ENCODE measurements at places on chromosomes 11 and 22.

DNA sequence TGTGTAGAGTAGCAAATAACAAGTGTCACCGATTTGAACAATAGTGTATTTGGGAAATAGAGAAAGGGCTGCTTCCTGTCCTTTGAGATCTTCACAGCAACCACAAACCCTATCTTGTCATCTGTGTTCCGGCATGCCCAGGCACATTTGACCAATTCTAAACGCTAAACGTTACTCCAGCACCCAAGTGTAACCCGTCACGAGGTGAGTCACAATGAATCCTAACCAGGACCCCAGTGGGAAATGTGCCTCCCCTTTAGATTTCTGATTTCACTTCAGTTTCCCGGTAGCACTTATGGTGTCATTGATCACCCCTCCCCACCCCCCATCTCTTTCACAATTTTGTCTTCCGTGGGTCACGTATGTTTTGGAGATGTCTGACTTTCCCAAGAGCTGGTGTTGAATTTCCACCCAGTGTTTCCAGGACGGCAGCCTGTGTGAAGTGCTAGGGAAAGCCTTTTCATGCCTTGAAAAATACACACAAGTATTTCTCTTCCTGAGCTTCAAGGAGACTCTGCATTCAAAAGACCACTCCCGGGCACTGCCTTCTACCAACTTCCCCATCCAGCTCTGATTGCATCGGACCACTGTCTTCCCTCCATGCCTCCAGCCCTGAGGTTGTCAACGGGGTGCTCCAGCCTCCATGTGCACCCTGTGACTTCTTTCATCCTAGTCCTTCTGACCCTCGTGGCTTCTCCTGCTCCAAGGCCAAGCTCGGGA, 10.5 kb upstream of the C11orf24 start:
- DNase-seq = peak; percentile 21

DNA sequence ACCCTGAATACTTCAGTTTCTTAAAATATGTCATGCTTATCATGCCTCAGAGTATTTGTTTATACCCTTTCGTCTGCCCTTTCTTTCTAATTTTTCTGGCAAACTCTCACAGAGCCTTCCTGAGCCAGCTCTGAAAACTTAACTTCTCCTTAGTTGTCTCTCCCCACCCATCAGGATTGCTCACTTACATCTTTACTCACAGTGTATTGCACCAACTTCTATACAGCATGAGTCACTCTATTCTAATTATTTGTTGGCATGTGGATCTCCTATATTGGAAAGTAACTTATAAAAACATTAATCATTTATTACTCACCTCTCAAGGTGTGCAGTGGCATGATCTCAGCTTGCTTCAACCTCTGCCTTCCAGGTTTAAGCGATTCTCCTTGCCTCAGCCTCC, 114.9 kb downstream of the FANCF start:
- DNase-seq = no peak

DNA sequence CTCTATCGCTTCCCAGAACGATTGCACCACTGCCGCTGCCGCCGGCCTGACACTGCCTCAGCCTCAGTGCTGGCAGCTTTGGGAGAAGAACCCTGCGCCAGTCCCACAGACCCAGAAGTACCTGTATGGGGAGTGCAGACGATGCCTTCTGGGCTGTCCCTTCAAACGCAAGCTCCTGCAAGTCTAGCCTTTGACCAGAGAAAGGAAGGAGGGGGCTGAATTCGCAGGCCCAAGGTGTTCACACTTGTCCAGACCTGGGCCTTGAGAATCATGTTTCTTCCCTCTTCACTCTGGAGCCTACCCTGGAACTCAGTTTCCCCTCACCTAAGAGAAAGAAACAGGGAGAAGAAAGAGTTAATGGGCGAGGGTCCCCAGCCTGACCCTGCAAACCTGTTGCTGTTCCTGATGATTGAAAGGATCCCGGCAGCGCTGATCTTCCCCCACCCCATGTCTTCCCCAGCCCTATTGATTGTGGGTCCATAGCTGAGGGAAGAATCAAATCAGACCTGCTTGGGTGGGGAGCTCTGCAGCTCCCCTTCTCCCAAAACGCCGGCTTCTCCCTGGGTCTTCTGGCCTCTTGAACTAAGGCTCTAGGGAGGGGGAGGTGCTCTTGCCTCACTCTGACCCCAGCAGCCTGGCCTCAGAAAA, 786 bp upstream of the MCAM start:
- no peak for DNase-seq

DNA sequence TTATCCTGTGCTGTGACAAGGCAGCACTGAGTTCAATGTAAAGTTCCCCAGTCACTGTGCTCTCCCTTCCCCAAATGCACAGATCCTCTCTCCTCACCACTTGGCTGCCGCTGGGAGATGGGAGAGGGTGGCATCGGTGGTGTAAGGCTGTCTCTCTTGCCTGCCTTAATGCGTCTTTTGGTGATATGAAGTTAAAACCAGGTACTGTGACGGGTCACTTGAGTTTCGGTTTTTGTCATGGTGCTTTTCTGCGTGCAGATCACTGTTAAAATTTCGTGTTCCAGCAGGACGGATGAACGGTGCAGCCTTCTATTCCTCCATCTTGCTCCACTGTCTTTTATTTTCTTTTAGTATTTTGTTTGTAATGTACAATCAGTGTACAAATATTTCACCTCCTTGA, 18.6 kb downstream of the GLB1L2 start:
- no peak for DNase-seq

- DNase-seq = no peak
Observed at GRCh38 chr11:121059605-121060004, 35.7 kb downstream of the TBCEL start.
